ENCODE measurements at places on chromosomes 12 and 14.

DNA sequence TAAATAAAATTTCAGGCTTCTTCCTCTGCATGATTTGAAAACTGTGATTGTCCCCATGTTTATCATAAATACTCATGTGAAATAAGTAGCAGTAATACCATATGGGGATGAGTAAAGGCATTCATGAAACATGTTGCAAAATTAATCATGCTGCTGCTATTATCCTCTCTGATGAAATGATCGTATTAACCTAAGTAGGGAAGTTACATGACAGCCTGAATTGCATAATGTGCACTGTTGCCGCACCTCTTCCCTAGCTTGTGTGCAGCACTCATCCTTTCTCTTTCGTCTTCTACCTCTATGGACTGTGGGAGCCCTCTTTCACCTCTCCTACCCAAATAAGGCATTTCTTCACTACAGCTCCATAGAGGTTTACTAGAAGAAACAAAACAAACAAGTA, 367.6 kb downstream of the SOX5 start:
- DNase-seq: no peak

DNA sequence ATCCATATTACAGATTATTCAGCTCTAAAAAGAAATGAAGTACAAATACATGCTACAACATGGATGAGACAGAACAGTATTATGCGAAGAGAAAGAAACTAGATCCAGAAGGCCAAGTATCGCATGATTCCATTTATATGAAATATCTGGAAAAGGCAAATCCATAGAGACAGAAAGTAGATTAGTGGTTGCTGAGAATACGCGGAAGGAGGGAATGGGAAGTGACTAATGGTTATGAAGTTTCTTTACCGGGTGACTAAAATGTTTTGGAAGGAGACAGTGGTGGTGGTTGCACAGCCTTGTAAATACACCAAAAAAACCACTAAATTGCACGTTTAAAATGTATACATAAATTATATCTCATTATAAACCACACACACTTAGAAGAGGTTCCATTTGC, 12.5 kb downstream of the PRDM4 start:
- DNase-seq: no peak

DNA sequence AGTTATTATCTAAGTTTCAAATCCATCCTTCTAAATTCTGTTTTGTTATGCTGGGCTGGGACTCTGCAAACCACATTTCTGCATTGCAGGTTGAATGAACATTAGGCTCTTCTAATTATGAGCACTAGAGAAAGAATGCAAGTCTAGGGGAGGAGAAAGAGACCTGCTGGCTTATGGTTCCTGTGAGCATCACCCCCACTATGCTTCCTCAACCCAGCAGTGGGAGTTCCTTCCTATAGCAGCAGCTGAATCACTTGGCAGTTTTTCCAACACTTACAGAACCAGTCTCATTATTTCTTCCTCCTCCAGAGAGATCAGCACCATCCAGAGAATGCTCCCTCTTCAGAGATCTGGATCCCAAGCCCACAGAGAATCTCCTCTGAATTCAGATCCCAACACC, 297.7 kb upstream of the CLEC14A start:
- DNase-seq: no peak

GRCh38 chr12:122042910-122043309, 21.2 kb downstream of the BCL7A start:
- DNase-seq: no peak

GRCh38 chr12:129772501-129773493, 131.0 kb downstream of the TMEM132D start:
- no peak for DNase-seq

GRCh38 chr14:63465347-63465746, 77.8 kb downstream of the PPP2R5E start:
- no peak for DNase-seq

DNA sequence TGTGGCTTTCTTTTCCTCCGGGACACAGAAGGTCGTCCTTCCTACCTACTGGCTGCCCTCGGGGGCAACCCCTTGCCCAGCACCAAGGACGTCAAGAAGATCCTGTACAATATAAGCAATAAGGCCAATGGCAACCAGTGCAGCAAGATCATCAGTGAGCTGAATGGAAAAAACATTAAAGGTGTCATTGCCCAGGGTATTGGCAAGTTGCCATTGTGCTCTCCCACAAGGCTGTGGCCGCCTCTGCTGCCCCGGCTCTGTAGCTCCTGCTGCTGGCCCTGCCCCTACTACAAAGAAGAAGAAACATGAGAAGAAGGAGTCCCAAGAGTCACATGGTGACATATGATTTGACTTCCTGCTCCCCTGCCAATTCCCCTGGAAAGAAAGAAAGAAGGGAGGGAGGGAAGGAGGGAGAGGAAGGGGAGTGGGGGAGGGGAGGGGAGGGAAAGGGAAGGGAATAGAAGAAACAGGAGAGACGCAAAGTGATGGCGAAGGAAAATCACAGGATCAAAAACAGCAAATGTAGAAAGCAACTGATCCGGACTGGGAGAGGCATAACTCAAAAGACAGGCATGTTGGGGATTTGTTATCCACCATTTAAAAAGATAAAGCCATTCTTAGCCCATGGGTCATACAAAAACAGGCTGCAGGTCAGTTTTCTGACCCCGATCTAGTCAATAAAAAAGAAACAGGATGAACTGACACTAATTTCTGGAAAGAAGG, 61.3 kb upstream of the RESF1 start:
- no peak for DNase-seq

DNA sequence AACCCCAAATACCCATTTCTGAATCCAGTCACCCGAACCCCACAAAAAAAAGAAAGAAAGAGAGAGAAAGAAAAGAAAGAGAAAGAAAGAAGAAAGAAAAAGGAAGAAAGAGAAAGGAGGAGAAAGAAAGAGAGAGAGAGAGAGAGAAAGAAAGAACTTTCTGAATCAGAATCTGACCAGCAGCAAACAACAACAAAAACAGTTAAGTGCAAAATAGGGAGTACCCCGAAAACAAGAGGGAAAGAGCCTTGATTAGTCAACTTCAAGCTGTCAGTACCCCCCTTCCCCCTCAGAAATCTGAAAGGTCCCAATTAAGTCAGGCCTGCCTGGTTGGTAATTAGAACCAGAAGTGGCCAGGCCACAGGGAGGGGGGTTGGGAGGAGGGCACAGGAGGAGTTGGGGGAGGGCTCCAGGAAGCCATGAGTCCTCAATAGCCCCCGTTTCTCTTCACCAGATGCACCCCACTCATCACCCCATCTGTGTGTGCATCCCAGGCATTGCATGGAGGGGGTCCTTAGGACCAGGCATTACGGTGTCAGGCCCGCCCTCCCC, 9.8 kb downstream of the RARG start:
- DNase-seq: no peak

- DNase-seq: no peak
Measured at GRCh38 chr12:62730649-62731048, 204.3 kb downstream of the PPM1H start.

DNA sequence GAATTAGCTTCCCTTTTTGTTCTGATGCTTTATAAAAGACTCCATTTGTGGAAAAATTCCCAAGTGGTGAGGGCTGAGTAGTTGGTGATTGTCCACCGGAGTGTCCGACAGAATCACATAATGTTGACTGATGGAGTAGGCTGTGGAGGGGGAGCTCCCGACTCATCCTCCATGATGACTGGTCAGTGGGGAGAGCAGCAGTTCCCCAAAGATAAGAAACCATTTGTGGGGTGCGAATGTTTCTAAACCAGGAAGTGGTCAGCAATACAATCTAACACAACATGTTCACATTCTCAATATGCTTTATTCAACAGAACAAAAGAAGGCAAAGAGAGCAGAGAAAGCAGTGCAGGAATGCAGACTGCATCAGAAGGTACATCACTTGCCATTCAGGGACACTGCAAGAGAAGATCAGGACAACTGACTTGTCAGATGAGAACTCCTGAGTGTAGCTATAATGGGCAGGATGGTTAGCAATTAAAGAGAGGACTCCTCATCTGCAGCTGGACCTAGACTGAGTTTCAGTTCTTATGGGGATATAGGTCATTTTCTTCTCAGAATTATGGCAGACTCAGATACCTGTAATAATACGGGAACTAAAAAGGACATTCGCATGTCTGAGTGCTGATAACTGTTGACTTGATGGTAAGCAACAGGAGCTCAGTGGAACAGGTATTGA, 5.4 kb downstream of the KRT6B start:
- DNase-seq: no peak

GRCh38 chr12:90572778-90573177, 382.2 kb downstream of the CCER1 start:
- DNase-seq: no peak

- DNase-seq: no peak
Measured at GRCh38 chr12:108241986-108242703, 97.0 kb downstream of the CMKLR1 start.

DNA sequence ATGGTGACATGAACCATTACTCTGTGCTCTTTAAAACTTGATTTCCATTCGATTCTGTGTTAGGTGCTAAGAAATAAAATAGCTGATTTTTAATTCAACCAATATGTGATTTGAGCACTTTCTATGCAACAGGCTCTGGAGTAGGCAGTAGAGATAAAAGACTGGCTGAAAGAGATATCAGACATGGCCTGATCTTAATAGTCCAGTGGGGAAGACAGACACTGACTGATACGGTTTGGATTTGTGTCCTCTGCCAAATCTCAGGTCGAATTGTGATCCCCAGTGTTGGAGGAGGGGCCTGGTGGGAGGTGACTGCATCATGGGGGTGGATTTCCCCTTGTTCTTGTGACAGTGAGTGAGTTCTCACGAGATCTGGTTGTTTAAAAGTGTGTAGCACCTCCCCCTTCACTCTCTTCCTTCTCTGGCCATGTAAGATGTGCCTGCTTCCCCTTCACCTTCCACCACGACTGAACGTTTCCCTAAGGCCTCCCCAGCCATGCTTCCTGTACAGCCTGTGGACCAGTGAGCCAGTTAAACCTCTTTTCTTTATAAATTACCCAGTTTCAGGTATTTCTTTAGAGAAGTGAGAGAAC, 128.6 kb downstream of the PPM1H start:
- no peak for DNase-seq

DNA sequence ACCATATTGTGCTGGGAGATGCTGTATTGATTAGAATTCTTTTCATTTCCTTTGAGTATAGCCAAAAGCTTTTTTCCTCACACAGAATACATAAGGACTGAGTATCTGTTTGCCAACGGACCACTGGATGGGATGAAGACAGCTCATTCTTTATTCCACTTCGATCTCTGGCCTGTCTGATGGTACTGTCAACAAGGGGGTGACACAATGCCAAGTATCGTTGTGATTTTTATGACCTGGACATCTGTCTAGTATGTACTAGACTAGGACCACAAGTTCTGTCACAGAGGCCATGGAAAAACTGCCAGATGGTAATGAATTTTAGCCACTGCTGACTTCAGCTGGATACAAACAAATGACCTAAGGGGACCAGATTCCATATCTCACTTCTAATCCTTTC, 502.7 kb downstream of the SOX5 start:
- no peak for DNase-seq

- no peak for DNase-seq
Measured at GRCh38 chr14:103418481-103418818, 33.2 kb downstream of the MARK3 start.

DNA sequence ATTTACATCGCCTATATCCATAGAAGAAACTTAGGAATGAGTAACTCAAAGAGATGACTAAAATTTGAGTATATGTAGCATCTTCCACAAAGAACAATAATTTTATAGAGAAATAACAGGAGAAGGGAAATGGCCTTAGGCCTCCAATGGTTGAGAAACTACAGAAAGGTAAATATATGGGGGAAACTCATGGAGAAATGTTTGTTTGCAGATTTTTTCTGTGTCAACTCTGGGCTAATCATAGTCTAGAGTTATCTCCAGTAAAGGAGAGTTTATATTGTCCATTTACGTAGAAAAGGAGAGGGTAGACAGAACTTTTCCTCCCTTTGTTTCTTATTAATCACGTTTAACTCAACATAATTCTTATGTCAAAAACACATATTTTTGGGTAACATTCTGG, 244.2 kb downstream of the GLT1D1 start:
- DNase-seq: no peak

GRCh38 chr14:65954942-65955341, 531.2 kb upstream of the CCDC196 start:
- no peak for DNase-seq

GRCh38 chr12:93484315-93484981, 17.1 kb downstream of the MRPL42 start:
- DNase-seq: no peak

DNA sequence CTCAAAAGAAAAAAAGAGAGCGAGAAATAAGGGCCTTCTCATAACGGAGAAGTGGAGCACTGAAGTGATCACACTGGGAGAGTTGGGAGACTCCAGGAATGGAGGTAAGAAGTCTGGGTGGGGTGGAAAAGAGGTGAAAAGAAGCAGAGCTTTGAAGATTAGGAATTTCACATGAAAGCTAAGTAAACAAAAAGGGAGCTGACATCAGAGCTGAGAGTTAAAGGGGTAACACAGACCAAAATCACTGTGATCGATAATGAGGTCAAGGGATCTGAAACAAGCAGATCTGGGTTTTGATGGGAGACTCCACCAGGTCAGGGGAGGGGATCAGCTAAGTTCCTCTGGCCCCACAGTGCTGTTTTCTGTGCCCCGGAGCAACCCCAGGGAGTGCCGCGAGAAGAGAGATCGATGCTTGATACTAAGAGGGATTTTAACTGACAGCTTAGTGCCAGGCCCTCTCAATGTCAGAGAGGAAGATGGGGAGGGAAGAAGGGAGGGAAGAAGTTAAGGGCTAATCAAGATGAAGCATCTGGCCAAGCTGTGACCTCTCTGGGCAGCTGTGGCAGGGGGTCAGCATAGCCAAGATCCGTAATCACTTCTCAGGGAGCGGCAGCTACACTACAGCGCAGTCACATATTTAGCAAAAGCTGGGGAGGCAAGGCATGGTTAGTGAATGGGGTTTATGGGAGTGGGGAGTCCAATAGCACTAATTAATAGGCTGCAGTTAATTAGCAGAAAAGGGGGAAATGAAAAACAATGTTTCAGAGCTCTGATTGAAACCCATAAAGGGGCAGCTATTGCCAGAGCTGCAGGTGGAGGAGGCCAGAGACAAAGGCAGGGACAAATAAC, 8.0 kb downstream of the AQP6 start:
- DNase-seq: no peak

DNA sequence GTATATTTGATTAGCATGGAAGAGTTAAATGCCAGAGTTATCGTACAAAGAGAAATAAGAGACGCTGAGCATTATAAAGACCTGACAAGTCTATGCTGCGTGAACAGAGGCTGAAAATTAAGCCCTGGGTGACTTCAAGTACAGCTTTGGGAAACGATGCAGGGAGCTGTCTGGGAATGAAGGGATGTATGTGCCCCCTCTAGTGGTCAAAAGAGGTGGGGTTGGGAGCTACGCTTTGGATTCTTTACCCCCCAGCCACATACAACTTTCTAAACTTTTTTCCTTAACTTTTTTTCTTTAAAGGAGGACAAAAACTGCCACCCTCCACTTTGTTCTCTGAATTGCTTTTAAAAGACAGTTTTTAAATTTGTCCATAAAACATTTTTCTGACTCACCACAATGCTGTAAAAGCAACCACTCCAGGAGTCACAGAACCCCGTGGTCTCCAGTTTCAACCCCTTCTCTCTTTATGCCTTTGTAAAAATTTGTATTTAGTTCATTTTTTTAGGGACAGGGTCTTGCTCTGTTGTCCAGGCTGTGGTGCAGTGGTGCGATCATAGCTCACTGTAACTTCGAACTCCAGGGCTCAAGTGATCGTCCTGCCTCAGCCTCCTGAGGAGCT, 59.4 kb downstream of the ZNF664 start:
- no peak for DNase-seq

All from suprapubic skin (tissue), 4 donors.